Activated CD8-positive, alpha-beta T cell treated with anti-CD3 and anti-CD28 coated beads for 36 hours (primary cell): ENCODE measurements at places on chromosomes 3 and 15.

DNA sequence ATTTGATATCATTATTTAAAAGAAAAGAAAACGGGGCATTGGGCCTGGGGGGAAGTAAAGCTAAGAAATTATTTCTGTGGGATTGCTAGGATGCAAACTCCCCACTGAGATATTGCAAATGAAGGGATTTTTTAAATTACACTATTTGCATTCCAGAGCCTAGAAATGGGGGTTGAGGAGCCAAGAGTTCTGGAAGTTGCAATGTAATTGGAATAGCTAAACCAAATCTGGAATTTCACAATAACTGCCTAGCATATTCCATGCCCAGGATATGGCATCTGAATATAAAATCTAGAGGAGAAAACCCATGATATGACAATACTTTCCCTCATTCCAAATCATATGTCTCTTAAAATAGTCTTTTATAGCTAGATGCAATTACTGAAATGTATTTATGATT lies 93.0 kb downstream of the CADM2 start:
- H3K4me3 ChIP-seq: no peak overlapping the region
- no peaks in the 10 kb centered on the region for H3K4me1 ChIP-seq
- H3K36me3 ChIP-seq: no peaks in the 10 kb centered on the region
- H3K27me3 ChIP-seq: no peaks in the 10 kb centered on the region

DNA sequence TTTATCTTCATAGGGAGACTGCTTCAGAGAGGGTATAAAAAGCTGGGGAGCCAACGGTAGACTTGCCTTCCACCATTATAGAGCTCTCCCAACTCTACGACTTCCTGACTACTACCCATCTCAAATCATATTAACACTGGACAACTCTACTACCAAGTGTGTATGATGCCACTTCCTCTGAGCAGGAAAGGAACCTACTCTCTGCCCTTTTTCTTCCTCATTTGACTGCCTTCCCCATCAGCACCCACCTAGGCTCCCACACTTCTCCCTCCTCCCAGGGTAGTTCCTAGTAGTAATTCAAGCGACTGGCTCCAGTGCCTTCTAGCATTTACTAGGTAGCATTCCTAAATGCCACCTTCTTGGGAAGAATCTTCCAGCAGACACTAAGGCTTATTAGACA lies 24.5 kb upstream of the TBL1XR1 start:
- H3K36me3 ChIP-seq: peaks cover 3% of the 10 kb centered on the region
- no peak for DNase-seq
- no peak overlapping the region for H3K27ac ChIP-seq
- H3K27me3 ChIP-seq: no peaks in the 10 kb centered on the region

GRCh38 chr3:153617463-153617862 lies 455.4 kb downstream of the RAP2B start:
- no peak overlapping the region for H3K27ac ChIP-seq
- DNase-seq: no peak
- peaks cover 8% of the 10 kb centered on the region for H3K36me3 ChIP-seq
- no peaks in the 10 kb centered on the region for H3K27me3 ChIP-seq

DNA sequence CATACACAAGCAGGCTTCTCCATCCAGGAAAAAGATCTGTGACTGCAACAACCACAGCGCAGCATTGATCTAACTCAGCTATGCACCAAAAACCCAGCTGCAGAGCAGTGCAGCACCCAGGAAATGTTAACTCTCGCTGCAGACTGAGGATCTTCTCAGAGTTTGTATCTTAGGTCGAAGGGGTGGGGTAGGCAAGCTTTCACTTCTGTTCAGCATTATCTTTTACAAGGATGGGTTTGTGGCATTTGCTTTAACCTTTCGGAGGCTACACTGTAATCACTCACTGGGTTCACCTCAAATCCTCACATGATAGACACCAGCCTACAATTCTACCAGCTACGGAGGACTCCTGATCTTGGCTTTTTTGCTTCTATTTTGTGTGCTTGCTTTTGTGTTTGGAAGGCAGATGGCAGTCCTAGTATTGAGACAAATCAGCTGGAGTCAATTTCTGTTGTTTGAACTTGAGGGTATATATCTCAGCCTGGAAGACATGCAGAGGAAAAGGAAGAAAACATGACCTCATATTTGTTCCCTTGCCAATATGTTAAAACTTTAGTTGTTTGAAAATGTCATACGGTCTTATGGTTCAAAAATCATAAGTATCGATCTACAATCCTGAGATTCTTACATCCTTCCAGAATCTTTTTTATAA lies 25.2 kb downstream of the LRRK1 start:
- no peaks in the 10 kb centered on the region for H3K36me3 ChIP-seq
- H3K27me3 ChIP-seq: peaks cover 7% of the 10 kb centered on the region
- no peak overlapping the region for H3K27ac ChIP-seq

GRCh38 chr15:70024521-70024920 lies 73.2 kb downstream of the TLE3 start:
- no peaks in the 10 kb centered on the region for H3K27me3 ChIP-seq
- H3K36me3 ChIP-seq: no peaks in the 10 kb centered on the region

DNA sequence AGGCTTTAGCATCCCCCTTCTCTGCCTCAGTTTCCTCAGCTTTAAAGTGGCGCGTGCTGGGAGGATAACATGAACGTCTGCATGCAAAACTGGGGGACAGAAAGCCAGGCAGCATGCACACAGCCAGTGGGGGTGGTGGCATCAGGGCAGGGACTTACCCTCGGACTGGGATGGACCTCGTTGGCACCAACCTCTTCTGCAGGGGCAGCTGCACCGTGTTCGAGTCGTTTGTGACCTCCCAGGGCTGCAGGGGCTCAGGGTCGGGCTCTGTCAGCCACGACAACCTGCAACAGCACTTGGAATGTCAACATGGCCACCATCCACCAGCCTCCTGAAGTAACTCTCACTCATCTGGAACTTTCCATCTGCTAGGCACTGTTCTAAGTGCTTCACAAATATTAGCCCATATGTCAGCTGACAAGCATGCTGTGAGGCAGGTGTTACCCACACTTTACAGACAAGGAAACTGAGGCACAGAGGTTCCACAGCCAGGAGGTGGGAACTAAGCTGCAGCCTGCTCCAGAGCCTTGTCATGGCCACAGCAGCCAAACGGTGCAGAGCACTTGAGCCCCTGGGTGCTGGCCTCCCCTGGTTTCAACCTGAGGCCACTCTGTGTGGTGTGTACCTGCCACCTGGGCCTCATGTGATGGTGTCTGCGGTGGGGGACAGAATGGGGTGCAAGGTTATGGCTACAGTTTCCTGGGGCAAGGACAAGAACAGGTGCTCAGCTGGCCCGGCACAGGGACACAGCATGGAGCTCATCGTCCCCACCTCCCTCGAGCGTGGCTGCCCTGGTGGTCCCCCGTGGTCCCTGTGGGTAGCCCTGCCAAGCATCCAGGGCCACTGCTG lies 6.7 kb downstream of the C3orf22 start:
- no peaks in the 10 kb centered on the region for H3K27me3 ChIP-seq
- no peaks in the 10 kb centered on the region for H3K36me3 ChIP-seq
- H3K4me1 ChIP-seq: no peaks in the 10 kb centered on the region
- DNase-seq: no peak
- H3K4me3 ChIP-seq: no peak overlapping the region
